ENCODE measurements at places on chromosomes 3 and 15.
A peak's percentile ranks its signal among the peaks of the same experiment; 100 is the strongest.

DNA sequence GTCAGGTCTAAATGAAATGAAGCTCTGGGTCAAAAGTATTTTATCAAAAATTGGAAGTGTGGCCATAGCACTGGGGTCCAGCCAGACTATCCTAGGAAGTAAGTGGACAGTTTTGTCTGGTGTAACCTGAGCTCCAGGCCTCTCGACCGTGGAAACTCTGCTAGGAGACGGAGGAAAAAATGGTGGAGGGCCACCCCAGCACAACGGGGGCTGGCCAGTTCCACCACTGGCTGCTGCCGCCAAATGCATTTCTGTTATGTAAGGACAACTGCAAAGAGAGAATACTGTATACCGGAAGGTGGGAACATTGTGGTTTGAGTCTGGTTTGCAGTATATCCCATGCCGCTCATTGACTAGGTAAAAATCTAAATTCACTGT, 235.7 kb downstream of the GREM1 start:
- no peak for DNase-seq

DNA sequence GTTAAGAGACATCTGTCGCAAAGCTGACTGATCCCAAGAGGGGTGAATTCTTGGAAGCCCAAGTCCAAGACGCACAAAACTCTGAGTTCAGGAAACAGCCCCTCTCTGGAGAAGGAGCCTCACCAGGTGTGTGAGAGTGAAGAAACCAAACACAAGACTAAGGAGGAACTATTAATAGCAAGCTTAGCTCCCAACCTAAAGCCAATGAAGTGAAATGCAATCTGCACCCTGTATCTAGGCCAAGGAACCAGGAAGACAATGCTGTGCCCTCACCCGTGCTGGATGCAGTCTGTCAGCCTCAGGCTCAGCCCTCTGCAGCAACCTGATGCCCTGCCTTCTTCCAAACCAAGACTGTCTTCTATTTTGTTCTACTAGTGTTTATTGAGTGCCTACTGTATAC, 22.5 kb upstream of the THBS1 start:
- DNase-seq, result no peak

GRCh38 chr15:64009241-64009640, 37.0 kb downstream of the DAPK2 start:
- no peak for DNase-seq

- no peak for DNase-seq
Observed at GRCh38 chr15:53974813-53975212, 3.4 kb upstream of the UNC13C start.

GRCh38 chr3:190338717-190339116, 16.5 kb upstream of the CLDN1 start:
- no peak for DNase-seq

GRCh38 chr15:35980719-35981118, 434.8 kb upstream of the DPH6 start:
- DNase-seq, result no peak

- peak; percentile 48 for DNase-seq
Observed at GRCh38 chr15:43903864-43904290, 77.1 kb downstream of the WDR76 start.

GRCh38 chr3:48369693-48370332, 2.2 kb upstream of the FBXW12 start:
- DNase-seq, result no peak

DNA sequence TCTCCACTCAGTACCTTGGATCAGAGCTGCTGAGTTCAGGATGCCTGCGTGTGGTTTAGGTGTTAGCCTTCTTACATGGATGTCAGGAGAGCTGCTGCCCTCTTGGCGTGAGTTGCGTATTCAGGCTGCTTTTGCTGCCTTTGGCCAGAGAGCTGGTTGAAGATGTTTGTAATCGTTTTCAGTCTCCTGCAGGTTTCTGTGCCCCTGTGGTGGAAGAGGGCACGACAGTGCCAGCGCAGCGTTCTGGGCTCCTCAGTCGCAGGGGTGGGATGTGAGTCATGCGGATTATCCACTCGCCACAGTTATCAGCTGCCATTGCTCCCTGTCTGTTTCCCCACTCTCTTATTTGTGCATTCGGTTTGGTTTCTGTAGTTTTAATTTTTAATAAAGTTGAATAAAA, 7.0 kb upstream of the PODXL2 start:
- no peak for DNase-seq

DNA sequence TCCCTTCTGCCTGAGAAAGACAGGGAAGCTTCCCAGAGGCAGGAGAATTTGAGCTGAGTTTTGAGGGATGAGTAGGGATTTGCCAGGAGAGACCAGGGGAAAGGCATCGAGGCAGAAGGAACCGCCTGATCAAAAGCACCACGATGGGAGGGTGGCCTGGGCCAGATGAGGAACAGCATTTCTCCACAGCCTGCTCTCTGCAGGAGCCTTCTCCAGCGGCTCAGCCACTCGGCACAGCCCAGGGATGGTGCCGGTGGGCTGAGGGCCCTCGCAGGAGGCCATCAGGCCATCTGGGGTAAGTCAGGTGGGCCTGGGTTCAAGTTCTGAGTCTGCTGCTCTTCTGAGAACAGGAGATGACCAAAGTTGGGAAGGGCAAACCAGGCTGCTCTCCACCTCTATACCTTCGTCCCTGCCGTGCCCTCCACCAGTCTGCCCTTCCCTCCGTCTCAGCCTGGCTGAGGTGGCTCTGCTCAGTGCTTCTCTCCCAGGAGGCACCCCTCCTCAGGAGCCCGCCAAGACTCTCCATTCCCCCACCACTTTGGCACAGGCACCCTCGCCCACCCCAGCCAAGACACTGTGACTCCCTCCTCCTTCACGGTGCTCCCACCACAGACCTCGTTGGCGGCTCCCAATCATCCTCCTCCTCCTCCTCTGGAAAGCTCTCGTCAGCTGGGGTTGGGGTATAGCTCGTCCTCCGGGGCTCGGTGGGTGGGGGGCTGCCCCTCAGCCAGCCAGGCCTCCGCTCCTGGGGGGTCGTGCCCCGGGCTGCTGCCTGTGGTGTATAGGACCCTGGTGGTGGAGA, 34.9 kb downstream of the GRIP2 start:
- no peak for DNase-seq

- DNase-seq, result no peak
Observed at GRCh38 chr3:128285042-128285966, 132.0 kb downstream of the EEFSEC start.

- no peak for DNase-seq
Observed at GRCh38 chr3:71570546-71570945, 13.0 kb downstream of the FOXP1 start.

DNA sequence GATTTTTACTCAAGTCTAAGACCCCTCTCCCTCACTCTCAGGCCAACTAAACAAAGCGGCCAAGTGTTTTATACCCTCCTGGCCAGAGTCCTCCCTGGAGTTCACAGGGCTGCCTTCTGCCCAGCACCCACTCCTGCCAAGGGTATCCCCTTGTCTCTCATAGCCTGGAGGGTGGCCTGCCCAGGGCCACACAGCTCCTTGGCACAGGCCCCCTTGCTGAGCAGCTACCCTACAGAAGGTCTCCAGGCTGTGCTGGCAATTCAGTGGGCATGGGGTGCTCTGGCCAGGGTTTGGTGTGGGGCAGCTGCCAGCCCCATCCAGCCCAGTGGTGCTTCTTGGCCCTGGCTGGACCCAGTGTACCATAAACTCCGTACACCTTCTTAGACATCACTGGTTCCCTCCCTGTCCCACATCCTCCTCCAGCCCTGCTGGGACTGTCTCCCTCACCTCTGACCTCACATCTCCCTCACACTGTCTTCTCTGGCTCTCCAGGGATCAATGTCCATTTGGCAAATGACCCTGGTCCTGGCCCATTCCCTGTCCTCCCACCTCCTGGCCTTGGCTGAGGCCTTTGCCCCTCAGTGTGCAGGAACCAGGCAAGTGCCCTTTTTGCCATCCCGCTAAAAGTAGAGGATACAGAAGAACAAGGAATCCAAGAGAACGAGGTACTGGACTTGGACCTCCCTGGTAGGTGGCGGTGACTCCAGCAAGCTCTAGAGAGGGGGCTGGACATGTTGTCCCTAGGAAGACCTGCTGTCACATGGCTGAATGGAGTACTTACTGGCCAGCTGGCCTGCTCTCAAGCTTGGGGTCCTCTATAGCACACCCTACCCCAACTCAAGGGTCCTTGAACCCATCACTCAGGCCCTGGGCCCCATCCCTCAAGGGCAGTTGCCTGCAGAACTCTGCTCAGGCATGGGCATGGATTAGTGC, 50.0 kb upstream of the TRPM1 start:
- no peak for DNase-seq

GRCh38 chr3:27671101-27671500, 51.0 kb downstream of the EOMES start:
- DNase-seq, result no peak

DNA sequence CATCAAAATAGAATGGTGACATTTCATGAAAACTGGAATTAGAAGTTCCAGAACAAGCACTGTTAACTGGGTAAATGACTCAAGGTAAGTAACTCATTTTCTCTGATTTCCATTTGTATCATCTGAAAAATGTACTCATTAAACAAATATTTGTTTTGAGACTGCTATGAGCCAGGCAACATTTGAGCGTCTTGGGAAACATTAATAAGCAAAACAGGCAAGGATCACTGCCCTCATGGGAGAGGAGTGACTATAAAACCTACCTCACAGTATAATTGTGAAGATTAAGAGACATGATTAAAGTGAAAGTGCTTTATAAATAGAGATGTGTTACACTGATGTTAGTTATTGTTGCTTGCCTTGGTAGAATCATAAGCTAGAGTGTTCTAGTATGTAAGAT, 711.8 kb upstream of the UBE2E2 start:
- no peak for DNase-seq

DNA sequence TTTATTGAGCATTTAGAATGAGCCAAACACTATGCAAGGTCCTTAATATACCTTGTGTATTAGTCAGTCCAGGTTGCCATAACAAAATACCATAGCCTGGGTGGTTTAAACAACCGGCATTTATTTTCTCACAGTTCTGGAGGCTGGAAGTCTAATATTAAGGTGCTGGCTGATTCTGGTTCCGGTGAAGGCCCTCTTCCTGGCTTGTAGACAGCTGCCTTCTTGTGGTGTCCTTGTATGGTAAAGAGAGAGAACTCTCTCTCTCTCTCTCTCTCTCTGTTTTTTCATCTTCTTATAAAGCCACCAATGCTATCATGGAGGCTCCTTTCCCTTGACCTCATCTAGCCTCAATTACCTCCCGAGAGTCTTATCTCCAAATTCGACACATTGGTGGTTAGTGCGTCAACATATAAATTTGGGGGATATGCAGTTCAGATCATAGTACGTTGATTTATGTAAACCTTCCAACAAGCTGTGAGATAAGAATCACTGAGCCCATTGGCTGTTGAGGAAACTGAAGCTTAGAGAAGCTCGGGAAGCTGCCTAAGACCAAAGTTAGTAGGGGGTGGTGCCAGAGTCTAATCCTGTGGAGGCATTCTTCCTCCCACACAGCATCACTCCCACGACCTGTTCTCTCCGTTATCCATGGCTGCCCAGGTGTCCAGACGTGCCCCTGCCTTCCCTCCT, 298.0 kb upstream of the PROK2 start:
- no peak for DNase-seq

DNA sequence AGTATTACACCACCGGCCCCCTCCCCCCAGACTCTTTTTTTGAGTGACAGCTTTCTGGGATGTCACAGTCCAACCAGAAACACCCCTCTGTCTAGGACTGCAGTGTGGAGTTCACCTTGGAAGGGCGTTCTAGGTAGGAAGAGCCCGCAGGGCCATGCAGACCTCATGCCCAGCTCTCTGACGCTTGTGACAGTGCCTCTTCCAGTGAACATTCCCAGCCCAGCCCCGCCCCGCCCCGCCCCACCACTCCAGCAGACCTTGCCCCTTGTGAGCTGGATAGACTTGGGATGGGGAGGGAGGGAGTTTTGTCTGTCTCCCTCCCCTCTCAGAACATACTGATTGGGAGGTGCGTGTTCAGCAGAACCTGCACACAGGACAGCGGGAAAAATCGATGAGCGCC, 63.6 kb downstream of the AAGAB start:
- DNase-seq, result no peak

- DNase-seq, result peak; percentile 19
Observed at GRCh38 chr3:42556089-42556632, 25.6 kb downstream of the SEC22C start.

DNA sequence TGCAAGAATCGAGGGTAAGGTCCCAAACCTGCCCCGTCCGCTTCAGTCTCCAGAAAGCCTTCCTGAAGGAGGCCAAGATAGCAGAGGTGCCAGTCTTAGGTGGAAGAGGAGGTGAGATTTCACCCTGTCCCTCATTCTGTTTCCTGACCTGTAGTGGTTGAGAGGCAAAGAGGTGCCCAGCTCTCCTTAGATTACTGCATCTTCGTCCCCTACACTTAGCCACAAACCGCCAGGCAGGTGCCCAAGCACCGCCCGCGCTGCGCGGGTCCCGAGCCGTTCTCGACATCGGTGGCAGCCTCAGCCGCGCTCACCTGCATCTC, 23.8 kb upstream of the POLG start:
- DNase-seq, result no peak

DNA sequence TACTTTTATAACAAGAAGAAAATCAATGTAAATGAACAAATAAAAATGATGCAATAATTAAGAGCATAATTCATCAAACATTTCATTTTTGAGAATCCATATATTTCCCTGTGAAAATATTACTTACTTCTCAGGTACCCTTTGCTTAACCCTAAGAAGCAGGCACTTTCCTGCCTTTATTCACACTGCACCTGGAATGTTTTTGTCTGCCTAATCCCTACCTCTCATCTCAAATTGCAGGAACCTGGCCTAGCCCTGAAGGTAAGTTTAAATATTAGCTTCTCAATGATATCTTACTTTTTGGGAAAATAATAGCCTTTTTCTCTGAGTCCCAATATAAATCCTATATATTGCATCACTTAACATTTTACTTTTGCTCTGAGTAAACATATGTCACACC, 559.1 kb downstream of the FGF12 start:
- no peak for DNase-seq

GRCh38 chr15:86911022-86911421, 831.4 kb downstream of the AGBL1 start:
- no peak for DNase-seq

- DNase-seq, result no peak
Observed at GRCh38 chr15:68407886-68408881, 23.8 kb downstream of the ITGA11 start.

GRCh38 chr3:46929324-46929723, 47.2 kb downstream of the CCDC12 start:
- no peak for DNase-seq

- peak; percentile 73 for DNase-seq
Observed at GRCh38 chr15:82647045-82647834, at the start of gene CPEB1. CPEB1 (minus strand) TSS chr15:82647363; CDS start chr15:82628459, 18,904 bp downstream.

- DNase-seq, result no peak
Observed at GRCh38 chr3:156472150-156472549, 82.8 kb downstream of the SSR3 start.

GRCh38 chr3:188476935-188477334, 323.0 kb downstream of the LPP start:
- DNase-seq, result no peak

- no peak for DNase-seq
Observed at GRCh38 chr3:196440041-196440537, 7.9 kb upstream of the UBXN7 start.

- peak; percentile 40 for DNase-seq
Observed at GRCh38 chr3:73766599-73767381, 142.0 kb upstream of the PDZRN3 start.

GRCh38 chr3:20546636-20547035, 360.6 kb upstream of the SGO1 start:
- no peak for DNase-seq
